ENCODE measurements at places on chromosomes 5 and 9.

- no peak for DNase-seq
Measured at GRCh38 chr5:109452661-109453060, 42.9 kb upstream of the PJA2 start.

DNA sequence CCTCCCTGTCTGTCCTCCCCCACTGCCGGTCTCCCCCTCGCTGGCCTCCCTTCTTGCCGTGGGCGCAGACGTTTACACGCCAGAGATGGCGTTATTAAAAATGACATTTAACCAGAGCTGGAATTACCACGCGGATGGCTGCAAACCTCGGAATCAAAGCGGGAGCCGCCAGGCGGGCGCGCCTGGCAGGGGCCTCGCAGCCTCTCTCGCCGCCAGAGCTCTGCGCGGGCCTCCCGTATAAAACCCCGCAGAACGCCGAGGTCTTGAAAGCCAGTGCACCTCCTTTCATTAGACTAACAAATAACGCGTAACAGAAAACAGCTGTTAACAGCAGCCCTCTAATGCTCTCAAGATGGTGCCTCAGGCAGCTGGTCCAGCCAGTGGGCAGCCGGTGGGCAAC is 10.2 kb downstream of the PRRX2 start:
- DNase-seq = no peak

GRCh38 chr5:180632768-180633167 is 16.6 kb downstream of the FLT4 start:
- DNase-seq = peak; percentile 61

GRCh38 chr9:136239135-136239982 is 6.3 kb downstream of the QSOX2 start:
- DNase-seq = no peak

DNA sequence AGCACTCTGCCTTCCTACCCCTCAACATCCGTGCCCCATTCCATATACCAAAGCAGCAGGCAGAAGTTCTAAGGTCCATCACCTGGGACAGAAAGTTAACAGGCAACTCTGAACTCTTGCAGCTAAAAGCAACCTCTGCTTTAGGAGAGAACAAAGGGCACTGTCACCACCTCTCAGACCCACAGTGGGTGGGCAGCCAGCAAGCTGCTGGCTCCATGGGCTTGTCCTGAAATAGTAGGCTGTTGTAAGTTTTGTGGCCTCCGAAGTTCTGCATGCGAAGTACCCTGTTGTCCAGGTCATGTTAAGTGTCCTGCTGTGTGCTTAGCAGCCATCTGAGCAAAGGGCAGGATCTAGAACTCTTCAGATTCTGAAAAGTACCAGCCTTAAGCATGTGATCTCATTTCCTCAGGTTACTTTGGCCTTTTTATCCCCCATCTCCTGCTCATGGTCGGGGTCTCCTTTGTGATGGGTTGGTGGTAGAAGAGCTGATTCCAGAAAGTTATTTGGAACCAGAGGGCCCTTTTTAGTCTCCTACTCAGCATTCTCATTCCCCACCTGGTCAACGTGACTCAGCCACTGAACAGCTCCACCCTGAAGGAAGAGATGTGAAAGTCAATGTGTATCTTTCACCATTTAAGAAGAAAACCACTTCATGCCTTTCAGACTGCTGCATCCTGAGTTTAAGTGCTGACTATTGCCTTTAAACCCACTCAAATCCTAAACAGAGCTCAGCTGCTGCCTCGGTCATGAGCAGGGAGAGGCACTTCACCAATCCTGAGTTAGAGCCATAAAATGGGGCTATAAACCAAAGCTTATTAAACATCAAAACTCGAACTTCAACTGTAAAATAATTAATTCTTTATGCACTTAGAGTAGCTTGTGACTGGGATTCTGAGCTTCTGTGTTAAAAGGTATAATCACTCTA is 121.4 kb downstream of the DPYSL3 start:
- no peak for DNase-seq

DNA sequence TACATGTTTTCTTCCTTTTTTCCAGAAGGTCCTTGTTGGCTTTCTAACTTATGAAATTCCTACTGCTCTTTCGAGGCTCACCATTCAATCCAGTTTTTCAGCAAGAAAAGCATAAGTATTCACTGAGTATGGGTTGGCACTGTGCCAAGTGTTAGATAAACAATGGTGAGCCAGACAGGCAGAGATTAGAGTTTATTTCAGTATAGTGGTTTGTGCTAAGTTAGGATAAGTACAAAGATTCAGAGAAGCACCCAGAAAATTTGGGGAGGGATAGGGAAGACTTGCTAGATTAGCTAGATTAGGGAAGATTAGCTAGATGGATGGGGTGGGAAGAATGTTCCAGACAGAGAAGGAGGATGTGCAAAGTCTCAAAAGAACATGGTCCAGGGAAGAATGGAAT is 122.9 kb downstream of the OXCT1 start:
- DNase-seq = no peak

GRCh38 chr9:136576269-136576626 is 30.4 kb upstream of the NOTCH1 start:
- DNase-seq = peak; percentile 80

DNA sequence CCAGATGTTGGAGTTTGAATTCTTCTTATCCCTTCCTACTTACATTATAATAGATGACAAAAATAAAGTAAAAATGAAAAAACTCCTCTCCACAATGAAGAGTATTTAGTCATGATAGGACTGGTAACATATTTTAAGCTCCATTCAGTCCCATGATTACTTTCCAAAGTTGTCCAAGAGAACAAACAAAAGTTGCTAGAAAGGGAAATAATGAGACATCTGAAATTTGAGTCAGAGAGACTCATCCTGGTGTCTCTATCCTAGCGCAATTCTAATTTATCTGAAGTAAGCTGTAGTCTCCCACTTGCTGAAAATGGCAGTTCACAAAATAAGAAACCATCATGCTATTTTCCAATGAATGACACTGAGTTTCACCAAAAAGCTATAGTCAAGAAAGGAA is 152.2 kb downstream of the BNC2 start:
- no peak for DNase-seq

DNA sequence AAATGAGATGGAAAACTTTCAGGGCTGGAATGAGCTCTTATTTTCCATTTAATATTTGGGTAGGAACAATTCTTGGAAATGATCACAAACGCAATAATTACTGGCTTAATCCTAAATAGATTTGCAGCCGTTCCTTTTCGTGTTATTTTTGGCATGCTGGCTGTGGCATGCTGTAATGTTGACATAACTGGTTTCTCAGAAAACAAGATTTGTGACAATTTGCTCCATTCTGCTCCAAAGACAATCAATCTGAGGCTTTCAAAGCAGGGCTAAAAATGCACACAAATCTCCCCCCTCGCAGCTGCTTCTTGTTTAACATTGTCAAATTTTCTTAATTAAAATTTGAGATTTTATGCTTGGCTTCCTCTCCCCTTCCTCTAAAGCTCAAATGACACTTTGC is 151.2 kb downstream of the TTC39B start:
- DNase-seq = no peak
